ENCODE measurements at places on chromosomes 1 and 21.

GRCh38 chr1:226548256-226549093, at the start of gene STUM:
STUM (plus strand) TSS chr1:226548764; CDS start chr1:226548905, 141 bp downstream.
- peak; percentile 40 for DNase-seq

GRCh38 chr1:46423574-46424240, 29.6 kb downstream of the FAAH start:
- no peak for DNase-seq

- no peak for DNase-seq
Measured at GRCh38 chr1:241645199-241645598, 5.0 kb upstream of the CHML start.

GRCh38 chr1:173852105-173852504, 15.7 kb downstream of the GAS5 start:
- no peak for DNase-seq

GRCh38 chr1:204089044-204089751, 16.3 kb downstream of the SOX13 start:
- peak; percentile 37 for DNase-seq
